ENCODE measurements at places on chromosomes 16 and 17.

DNA sequence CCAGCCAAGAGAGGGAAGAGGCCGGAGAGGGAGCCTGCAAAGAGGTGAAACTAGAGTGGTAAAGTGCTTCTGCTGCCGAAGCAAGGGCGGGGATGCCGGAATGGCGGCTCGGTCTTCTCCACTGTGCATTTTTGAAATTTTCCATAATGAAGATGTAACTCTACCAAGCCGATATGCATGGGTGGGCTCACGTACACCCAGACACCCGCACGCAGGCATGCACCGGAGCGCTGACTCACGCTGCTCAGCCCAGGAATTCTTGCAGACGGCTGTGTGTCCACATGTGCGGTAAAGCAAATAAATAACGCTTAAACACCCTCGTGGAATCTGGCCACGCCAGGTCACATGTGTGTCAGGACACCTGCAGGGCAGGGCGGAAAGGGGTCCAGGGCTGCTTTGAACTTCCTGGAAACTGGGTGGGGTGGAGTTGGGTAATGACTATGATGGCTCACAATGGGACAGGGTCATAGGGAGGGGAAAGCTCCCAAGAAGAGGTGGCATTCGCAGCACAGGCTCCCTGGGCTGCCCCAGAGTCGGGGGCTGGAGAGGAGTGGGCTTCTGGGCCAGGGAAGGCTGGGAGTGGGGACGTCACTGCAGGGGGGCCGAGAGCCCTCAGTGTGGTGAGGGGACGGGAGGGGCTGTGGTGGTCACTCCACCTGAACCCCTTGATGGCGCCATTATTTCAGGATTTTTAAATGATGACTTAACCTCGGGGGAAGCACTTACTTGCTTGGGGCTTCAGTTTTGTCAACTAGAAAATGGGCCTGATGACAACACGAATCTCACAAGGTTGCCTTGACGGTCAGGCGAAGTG, 265.5 kb downstream of the PARN start:
- DNase-seq = peak; percentile 87

GRCh38 chr17:66429680-66430079, 127.3 kb downstream of the PRKCA start:
- no peak for DNase-seq

- DNase-seq = no peak
These were observed 22.5 kb upstream of the SLC35B1 start for GRCh38 chr17:49730078-49730784.

GRCh38 chr17:29722411-29723198, 99.9 kb upstream of the CORO6 start:
- DNase-seq = no peak

- DNase-seq = no peak
These were observed 113.0 kb downstream of the COPRS start for GRCh38 chr17:31745964-31746600.

- no peak for DNase-seq
These were observed 13.5 kb downstream of the SLC46A1 start for GRCh38 chr17:28392491-28392890.

GRCh38 chr16:57720142-57720575, 15.4 kb upstream of the KATNB1 start:
- peak; percentile 73 for DNase-seq

- peak; percentile 62 for DNase-seq
These were observed 229.5 kb downstream of the PRKCA start for GRCh38 chr17:66531851-66532295.

- peak; percentile 55 for DNase-seq
These were observed 1.3 kb downstream of the GSPT1 start for GRCh38 chr16:11914210-11915113.

- peak; percentile 43 for DNase-seq
These were observed 15.9 kb upstream of the PECAM1 start for GRCh38 chr17:64406321-64407200.

GRCh38 chr16:23494188-23494587, 16.1 kb downstream of the GGA2 start:
- no peak for DNase-seq

DNA sequence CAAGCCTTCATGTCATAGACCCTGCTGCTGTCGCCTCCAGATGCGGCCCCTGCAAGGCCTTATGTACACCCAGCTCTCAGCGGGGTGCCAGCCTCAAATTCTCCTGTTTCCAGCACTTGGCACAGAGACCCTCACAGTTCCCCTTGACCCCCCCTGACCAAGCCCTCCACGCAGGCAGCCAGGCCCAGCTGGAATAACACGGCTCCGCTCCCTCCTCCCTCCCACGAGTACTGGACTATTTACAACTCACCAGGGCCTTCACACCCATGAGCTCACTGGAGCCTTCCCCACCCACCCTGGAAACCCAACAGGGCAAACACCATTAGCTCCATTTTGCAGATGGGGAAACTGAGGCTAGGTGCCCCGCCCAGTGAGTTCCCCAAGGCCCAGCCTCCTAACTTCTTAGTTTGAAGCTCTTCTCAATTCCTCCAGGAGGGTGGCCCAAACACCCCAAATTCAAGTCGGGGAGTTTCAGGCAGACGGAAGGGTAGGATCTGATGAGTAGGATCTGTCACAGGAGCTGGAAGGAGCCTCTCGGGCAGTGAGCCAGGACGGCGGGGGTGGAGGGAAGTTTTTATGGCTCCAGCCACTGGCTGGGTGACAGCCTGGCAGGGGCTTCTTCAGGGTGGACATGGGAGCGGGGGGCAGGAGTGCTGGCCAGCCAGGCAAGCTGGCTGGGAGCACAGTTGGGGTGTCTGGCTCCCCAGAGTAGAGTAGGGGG, 17.5 kb upstream of the DLX4 start:
- DNase-seq = peak; percentile 33

GRCh38 chr17:42618442-42619150, 9.1 kb downstream of the TUBG1 start:
- peak; percentile 52 for DNase-seq

DNA sequence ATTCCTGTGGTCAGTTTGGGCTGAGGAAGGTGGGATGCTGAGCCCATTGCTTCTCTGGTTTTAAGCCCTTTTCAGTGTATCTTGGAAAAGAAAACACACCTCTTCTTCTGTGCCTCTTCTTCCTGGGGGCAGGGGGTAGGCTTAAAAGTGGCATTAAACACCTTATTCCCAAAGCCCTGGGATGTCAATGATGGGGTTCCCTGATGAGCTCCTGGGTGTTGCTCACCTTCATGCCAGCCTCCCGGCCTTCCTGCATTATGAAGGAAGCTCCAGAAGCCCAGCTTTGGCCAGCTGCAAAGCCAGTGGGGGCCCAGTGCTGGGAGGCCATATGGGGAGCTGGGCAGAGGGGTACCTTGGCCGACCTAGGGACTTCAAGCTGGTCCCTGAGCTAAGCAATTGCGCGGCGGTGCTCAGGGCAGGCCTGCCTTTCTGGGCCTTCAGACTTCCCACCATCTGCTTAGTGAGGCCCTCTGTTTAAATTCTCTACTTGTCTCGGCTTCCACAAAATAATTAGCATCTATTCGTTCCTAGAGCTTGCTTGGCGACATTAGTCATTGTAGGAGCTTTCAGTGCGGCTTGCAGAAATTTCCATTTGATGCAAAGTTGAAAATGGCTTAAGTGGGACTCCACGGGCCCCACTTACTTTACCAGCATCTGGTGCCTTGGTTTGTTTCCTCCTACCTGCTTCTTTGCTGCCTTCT, 121.7 kb upstream of the NLRP1 start:
- DNase-seq = no peak

DNA sequence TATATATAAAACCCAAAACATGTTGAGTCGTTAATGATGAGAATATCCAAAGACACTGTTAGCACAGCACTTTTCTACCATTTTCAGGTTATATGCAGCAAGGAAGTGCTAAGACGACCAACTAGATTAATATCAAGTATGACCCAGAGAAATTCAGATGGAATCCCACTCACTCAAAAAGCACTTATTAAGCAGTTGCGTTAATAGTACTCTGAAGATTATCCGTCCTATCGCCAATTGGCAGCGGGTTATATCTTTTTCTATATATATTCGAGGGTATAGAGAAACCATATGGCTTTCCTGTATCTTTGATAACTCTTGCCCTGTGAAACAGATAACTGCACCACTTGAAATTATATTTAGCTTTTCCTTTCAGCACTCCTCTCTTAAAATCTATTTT, 1.1 kb downstream of the CRLF3 start:
- no peak for DNase-seq

DNA sequence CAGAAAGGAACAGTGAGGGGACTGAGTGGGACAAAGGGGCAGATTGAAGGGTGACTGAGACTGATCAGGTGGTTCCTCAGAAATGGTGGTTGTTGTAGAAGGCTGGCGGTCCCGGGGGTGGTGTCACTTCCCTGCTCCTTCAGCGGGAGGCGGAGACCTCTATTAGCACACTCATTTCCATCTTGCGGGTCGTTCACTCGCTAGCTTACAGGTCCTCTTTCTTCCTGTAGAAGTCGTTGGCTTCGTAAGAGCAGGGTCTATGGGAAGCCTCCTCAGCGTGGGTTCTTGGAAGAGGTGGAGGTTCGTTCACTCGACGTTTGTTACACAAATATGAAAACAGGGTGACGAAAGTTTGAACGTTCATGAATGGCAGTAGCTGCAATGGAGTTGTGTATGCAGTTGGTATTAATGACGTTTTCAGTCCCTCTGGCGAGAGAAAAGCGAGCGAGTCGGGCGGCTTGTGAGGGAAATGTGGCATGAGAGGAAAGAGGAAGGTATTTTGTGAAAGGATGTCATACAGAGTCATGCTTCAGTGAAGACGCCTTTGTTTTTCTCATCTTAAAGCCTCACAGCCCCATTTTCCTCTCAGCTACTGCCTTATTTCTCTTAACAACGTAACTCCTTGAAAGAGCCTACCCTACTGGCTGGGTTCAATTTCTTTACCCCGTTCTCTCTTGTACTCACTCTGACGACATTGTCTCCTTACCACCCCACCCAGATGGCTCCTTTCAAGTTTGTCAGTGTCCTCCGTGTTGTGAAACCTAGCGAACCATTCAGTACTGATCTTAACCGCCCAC, 667 bp downstream of the EFCAB13 start:
- peak; percentile 69 for DNase-seq

DNA sequence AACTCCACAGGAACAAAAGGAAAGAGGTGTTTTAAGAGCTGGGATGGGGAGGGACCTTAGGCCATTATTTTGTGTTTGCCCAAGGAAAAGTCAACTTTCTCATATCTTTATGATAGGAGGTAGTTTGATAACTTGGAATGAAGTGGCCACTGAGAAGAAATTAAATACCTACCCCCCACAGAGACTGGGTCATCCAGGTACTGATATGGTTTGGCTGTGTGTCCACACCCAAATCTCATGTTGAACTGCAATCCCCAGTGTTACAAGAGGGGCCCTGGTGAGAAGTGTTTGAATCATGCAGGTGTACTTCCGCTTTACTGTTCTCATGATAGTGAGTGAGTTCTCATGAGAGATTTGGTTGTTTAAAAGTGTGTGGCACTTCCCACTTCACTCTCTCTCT, 477.9 kb upstream of the KIF2B start:
- DNase-seq = no peak

DNA sequence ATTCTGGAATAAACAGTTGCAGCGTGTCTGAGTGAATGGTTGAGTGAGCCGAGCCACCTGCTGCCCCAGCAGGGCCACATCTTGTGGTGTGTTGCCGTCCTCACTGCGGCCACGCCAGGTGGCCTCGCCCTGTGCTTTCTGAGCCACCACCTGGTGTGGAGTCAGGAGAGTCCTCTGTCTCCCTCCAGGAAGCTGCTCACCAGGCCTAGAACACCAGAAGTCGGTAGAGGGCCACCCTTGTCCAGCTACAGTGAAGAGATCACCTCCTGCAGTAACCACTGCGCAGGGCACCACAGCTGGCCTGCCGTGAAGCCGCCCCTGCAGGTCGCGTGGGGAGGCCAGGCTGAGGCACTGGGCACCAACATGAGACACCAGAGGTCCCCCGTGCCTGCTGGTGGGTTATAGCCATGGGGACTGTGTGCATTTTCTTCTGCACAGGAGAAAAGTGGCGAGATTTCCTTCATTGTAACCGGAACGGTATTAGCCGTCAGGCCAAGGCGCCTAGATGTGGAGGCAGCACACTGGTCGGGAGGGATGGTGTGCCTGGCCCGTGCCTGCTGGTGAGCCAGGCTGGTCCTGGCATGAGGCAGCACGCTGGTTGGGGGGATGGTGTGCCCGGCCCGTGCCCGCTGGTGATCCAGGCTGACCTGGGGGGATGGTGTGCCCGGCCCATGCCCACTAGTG, 28.9 kb upstream of the FOXK2 start:
- DNase-seq = no peak

DNA sequence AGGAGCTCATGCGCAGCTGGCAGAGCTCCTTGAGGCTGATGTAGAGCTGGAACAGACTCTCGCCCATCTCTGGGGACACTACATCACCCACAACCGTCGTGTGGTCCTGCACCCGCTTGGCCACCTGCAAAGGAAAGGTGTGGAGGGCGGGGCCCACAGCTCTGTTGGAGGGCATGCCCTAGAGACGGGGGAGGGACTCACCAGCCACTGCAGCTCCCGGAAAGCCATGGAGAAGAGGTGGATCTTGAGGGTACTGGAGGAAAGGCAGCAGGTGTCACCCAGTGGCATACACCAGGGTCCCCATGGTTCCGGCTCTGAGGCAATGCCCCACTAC, 8.6 kb downstream of the UNC13D start:
- DNase-seq = no peak

DNA sequence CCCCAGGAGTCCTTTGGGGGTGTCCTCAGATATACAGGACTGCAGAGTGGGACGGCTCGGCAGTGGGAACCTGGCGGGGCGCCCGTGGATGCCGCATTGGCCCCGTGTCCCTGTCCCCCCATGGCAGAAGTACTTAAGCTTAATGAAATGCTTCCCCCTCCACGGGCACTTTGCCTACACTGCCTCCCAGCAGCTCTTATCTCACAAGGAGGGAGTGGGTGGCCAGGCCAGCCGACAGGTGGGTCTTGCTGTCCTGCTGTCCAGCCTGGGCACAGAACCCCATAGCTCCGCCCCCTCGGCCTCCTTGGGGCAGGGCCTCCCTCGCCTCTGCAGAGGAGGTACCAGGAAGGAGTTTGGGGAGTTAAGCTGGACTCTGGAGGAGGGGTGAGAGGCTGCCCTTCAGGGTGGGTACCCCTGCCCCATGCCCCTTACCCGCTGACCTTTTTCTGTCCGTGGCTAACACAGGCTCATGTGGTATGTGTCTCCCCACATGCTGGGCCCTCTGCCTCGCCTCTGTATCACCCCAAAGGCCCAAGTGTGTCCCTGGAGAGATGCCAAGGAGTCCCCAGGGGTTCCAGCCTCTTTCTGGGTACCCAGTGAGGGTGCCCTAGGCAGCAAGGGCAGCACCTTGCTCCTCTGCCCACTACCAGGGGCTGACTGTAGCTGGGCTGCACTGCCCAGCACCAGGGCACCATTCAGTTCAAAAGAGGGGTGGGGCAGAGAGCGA, 8.7 kb downstream of the THRA start:
- no peak for DNase-seq

Data from ELR (cell line).